ENCODE measurements at places on chromosomes 11 and 22.

- no peak for DNase-seq
Measured at GRCh38 chr11:64286801-64287159, 1.1 kb downstream of the GPR137 start.

GRCh38 chr11:1422481-1422880 is 32.7 kb downstream of the BRSK2 start:
- DNase-seq, result no peak

- DNase-seq, result no peak
Measured at GRCh38 chr11:128066399-128066798, 521.0 kb downstream of the ETS1 start.

DNA sequence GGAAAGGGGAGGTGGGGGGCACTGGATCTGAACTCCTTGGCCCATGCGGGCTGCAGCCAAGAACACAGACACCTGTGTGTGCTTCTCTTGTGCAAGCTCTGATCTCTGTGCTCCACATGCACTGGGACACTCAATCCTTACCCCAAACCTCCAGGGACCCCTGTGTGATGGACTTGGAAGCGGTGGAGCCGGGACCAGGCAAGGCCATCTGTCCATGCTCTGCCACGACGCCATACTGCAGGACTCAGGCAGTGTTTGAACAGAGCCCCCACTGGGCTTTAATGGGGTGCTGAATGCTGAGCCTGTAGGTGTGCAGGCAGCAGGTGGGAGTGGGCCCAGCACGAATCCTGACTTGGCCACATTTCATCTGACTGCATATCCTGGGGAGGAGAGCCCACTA is 23.4 kb downstream of the PPM1F start:
- DNase-seq, result no peak

- DNase-seq, result peak; percentile 73
Measured at GRCh38 chr11:65498042-65498726, 661 bp upstream of the MALAT1 start.

DNA sequence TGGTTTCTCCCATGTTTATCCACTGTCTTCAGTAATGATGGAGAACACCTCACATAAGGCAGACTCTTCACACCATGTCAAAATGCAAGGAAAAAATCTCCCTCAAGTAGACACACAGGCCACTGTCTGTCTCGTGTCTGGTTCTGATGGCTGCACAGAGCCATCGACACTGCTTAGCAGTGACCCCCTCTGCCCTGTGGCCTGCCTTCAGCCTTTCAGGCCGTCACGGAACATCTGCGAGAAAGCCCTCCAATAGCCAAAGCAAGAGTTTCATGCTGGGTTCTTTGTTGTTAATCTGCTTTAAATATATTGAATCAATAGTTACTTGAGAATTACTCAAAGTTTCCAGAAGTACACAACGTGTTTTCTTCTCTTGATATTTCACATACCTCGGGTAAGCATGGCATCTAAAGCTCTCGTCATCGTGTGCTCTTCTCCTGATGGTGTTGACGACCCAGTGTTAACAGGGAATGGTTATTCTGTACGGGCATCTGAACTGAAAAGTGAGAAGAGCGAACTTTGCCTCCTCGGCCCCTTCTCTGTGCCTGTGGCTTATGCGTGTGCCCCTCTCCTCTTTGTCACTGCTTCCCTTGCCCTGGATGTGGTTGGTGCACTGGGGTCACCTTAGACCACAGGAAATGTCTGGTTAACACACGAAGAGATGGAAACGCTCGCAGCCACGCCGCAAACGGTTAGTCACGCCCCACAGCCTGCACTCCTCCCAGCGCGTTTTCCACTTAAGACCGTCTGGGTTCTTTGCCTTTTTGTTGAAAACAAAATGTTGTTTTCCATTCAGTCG is 33.4 kb upstream of the CTTN start:
- no peak for DNase-seq

All from NCI-H1092 (cell line).